ENCODE measurements at places on chromosomes 12 and 14. TPM values are rescaled to one million over a fixed set of nuclear protein-coding genes. Genes with fewer than 3 reads are reported as not detected.

Gene CDH24
- 1.8 TPM for total RNA-seq

Gene OAS1
- total RNA-seq, result 121 TPM

Gene GUCY2C
- not detected for total RNA-seq

Gene GPX2
- total RNA-seq, result not detected

Gene CLEC2B
- total RNA-seq, result 7.9 TPM

Gene ESPL1
- 21.6 TPM for total RNA-seq

Gene SLC39A9
- 143 TPM for total RNA-seq

Gene BHLHE41
- 60.0 TPM for total RNA-seq

Gene TAS2R8
- total RNA-seq, result not detected

Gene EMP1
- total RNA-seq, result 88.9 TPM

Gene MLXIP
- total RNA-seq, result 18.6 TPM

Gene LMNTD1
- total RNA-seq, result under 0.01 TPM

Gene NINJ2
- not detected for total RNA-seq

Gene BATF
- total RNA-seq, result 7.0 TPM

Gene TGM1
- 0.34 TPM for total RNA-seq

Gene RNASE3
- total RNA-seq, result not detected

Gene ANG
- 6.9 TPM for total RNA-seq

Gene LRTM2
- total RNA-seq, result not detected

Gene CACNA2D4
- 0.34 TPM for total RNA-seq

Gene GLIPR1L2
- 0.15 TPM for total RNA-seq

Gene DEGS2
- not detected for total RNA-seq

Gene LRP6
- 49.3 TPM for total RNA-seq
